ENCODE measurements at places on chromosomes 11 and 22. TPM values are rescaled to one million over a fixed set of nuclear protein-coding genes. Genes with fewer than 3 reads are reported as not detected.

The MYEOV gene
- total RNA-seq, result 3.2 TPM

The GATD1 gene
- total RNA-seq, result 26.3 TPM

The CHST1 gene
- 0.97 TPM for total RNA-seq

The FAM111B gene
- total RNA-seq, result 12.2 TPM

The PVALB gene
- not detected for total RNA-seq

The PAX6 gene
- not detected for total RNA-seq

The NKAPD1 gene
- 30.7 TPM for total RNA-seq

The APOL1 gene
- total RNA-seq, result 12.9 TPM

The C11orf52 gene
- total RNA-seq, result 0.32 TPM

The OR56A5 gene
- total RNA-seq, result not detected

The BACE1-AS gene
- 2.6 TPM for total RNA-seq

The CD3D gene
- total RNA-seq, result not detected

The KCNJ1 gene
- not detected for total RNA-seq

The ASPHD2 gene
- total RNA-seq, result 2.2 TPM

The PLEKHB1 gene
- not detected for total RNA-seq

The PANX3 gene
- not detected for total RNA-seq

The FOLR1 gene
- total RNA-seq, result not detected

The DGKZ gene
- total RNA-seq, result 63.1 TPM

The B3GAT1 gene
- not detected for total RNA-seq

The SLC22A8 gene
- not detected for total RNA-seq

DNA sequence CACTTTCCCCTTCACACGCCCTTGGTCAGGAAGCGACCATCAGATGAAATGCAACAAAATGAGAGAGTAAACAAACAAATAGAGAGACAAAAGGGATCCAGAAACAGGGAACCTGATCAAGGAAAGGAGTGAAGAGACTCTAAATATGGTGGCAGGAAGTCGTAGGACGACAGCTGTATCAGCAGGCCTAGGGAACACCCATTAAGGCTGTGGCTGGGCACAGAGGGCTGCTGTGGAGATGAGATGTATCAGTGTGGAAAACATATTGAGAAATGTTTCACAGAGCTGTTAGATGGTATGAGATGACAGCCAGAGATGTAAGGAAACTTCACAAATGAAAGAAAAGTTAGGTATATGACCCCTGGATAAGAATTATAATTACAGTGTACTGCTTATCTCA, 155.8 kb upstream of the MTMR2 start:
- DNase-seq, result no peak

- DNase-seq, result peak; percentile 74
Observed at GRCh38 chr11:75031771-75032549, 43.2 kb downstream of the NEU3 start.

- DNase-seq, result no peak
Observed at GRCh38 chr11:61083601-61084147, 18.6 kb upstream of the CD5 start.

DNA sequence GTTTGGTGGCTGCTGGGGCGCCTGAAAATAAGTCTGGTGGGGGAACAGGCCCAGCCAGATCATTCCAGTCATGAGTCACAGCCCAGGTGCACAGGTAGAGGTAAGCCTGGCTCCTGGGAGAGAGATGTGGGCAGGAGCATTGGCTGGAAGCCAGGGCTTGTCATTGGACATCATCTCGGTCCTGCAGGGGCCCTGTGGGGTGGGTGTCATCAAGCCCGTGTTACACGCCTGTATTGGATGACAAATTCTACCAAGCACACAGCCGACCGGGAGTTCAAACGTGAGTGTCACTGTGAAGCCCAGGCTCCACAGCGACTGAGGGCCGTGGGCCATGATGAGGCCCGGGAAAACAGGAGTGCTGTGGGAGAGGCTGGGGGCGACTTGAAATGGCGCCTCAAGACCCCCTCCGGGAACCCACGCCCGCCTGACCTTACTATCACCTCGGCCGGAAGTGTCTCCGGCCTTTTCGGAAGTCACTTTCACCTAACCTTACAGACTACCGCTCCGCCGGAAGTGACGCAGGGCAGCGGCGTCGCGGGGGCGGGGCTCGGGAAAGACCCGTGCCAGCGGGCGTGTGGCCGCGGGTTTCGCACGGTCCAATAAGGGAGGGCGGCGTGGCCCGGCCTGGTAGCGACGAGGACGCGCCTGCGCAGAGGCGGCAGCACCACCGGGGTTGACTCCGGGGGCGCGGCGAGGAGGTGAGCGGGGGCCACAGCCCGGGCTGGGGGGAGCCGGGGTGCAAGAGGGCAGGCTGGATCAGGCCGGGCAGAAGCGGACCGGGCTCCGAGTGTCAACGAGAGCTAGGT, at the start of gene FKBP2:
Gene FKBP2, plus strand, starts transcription at position 661 of the 806 bp plus-strand sequence. CDS start 1,293 bp downstream, outside the sequence.
- peak; percentile 98 for DNase-seq

GRCh38 chr22:35135165-35135564, 69.2 kb downstream of the ISX start:
- no peak for DNase-seq

DNA sequence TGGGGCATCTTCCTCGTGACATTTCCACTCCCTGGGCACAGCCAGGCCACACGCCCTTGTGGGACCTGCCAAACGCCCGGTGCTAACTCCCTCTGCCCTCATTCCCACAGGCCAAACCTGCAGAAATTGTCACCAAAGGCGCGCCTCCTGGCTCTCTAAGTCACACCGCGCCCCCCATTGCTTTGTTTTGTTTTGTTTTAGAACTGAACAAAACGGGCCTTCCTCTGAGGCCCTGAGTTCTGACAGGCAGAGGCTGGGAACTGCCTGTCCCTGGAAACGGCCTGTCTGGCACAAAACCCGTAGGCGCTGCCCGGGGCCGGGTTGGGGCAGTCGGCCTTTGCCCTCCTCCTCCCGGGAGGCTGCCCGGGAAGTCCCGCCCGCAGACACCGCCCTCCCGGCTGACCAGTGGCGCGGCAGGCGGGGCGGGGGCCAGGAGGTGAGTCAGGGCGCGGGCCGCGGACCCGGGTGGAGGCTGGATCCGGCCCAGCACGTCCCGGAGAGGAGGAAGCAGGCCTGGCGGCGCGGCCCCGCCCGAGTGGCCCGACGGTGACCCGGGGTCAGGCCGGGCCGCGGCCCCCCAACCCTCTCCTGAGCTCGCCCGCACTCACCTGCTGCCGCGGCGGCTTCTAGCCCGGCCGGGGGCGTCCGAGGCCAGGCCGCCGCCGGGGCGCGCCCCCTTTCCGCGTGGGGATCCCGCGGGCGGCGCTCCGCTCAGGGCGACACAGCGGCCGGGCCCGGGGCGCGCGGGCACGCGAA, 465 bp downstream of the SUN2 start:
- DNase-seq, result peak; percentile 74

DNA sequence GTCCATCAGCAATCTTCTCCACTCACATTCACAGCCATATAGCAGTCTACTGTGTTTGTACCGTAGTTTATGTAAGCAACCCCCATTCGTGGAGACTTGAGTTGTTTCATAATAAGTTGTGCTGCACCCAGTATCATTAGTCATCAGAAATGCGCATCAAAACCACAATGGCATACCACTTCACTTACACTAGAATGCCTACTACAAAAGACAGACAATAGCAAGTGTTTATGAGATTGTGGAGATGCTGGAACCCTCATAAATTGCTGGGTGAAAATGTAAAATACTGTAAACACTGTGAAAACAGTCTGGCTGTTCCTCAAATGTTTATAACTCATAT, 133.3 kb downstream of the ATXN10 start:
- peak; percentile 98 for DNase-seq

- DNase-seq, result no peak
Observed at GRCh38 chr11:7907121-7907520, 23.9 kb downstream of the OR10A6 start.

GRCh38 chr11:70872955-70873735, 379.2 kb downstream of the SHANK2 start:
- no peak for DNase-seq

DNA sequence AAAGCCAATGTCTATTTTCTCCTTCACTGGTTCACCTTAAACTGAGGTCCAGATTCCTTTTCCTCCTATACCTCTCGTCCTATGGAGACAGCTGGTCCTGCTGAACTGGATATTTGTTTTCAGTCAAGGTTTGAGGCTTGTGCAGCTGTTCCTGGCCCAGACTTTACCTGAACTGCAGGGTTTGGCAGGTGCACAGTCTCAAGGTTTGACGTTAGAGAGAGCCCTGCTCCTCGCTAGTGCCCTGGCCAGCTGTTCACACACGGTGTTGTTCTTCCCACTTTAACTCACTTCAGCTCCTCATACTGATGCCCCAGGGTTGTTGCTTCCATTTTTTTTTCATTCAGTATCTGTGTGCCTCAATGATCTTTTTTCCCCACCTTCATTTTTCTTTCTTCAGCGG, 74.0 kb upstream of the TTC12 start:
- DNase-seq, result no peak

DNA sequence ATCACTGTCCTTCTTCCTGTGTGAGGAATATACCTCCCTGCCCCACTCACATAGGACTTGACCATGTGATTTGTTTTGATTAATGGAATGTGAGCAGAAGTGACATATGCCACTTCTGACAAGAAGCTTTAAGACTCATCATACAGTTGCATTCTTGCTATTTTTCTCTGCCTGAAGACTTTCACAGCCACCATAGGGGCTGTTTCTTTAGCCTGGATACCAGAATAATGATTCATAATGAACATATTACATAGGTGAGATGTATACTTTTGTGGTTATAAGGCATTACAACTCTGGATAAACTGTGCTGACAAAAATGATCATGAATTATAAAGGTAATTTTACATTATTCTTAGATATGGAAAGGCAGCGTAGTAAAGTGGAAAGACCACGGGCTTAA, 798.0 kb downstream of the DLG2 start:
- DNase-seq, result no peak

GRCh38 chr11:97332271-97332670, 942.5 kb downstream of the JRKL start:
- no peak for DNase-seq

DNA sequence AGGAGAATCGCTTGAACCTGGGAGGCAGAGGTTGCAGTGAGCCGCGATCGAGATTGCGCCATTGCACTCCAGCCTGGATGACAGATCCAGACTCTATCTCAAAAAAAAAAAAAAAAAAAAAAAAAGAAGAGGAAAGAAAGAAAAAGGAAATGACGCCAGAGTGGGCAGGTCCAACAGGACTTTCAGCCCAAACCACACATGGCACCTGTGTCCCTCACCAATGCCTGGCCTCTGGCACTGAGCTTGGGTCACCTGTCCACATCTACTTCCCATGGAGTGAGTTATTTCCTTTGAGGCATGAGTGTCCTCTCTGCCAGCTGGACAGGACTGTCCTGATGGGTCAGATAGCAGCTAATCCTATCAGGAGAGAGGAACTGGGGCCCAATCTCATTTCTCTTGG, 15.2 kb upstream of the GCAT start:
- no peak for DNase-seq

DNA sequence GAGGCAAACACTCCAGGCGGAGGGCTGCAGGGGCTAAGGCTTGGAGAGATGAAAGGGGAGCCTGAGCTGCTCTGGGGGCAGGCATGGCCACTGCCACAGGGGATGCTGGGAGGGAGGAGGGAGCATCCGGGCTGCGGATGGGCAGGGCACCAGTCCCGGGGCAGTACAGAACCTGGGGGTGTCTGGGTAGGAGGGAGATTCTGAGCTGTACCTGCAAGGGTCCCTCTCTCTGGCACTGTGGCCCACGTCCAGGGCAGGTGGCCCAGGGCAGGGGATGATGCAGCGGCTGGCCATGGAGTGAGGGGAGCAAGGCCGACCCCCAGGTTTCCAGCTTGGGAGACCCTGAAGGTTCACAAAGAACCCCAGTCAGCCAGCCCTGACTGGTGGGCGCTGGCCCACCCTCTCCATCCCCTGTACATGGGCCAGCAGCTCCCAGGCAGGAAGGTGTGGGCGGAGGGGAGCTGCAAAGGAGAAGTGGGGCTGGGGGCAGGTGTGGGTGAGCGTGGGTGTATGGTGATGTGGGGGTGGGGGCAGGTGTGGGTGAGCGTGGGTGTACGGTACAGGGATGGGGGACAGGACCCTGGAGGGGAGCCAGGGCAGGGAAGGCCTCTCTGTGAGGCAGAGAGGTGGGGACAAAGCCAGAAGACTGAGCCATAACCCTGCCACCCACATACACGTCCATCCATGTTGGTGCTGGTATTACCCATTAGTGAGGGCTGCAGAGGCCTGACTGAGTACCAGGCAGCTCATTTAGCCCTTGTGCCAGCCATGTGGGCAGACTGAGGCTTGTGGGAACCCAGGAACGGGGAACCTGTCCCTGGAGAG, 2.2 kb upstream of the TNFRSF13C start:
- no peak for DNase-seq

DNA sequence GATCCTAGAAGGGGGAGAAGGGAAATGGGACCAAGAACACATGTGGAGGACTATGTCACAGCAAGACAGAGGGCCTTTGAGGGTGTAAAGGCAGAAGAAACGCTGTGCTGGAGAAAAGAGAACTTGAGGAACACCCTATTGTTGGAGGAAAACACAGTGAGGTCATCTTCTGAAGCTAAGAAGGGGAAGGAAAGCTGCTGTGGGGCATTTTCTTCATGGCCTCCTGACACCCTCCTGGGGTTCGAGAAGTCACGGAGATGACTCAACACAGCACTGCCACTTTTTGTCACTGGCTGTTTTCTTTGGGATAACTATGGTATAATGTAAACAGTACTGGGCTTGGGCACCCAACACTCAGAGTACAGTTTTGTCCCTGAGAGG, 492.6 kb upstream of the CADM1 start:
- no peak for DNase-seq

GRCh38 chr11:17508306-17508705, 31.7 kb upstream of the ABCC8 start:
- DNase-seq, result no peak

- DNase-seq, result no peak
Observed at GRCh38 chr11:120578596-120579154, 67.1 kb downstream of the GRIK4 start.

GRCh38 chr11:68983801-68984200, 3.0 kb upstream of the MRGPRD start:
- peak; percentile 41 for DNase-seq

DNA sequence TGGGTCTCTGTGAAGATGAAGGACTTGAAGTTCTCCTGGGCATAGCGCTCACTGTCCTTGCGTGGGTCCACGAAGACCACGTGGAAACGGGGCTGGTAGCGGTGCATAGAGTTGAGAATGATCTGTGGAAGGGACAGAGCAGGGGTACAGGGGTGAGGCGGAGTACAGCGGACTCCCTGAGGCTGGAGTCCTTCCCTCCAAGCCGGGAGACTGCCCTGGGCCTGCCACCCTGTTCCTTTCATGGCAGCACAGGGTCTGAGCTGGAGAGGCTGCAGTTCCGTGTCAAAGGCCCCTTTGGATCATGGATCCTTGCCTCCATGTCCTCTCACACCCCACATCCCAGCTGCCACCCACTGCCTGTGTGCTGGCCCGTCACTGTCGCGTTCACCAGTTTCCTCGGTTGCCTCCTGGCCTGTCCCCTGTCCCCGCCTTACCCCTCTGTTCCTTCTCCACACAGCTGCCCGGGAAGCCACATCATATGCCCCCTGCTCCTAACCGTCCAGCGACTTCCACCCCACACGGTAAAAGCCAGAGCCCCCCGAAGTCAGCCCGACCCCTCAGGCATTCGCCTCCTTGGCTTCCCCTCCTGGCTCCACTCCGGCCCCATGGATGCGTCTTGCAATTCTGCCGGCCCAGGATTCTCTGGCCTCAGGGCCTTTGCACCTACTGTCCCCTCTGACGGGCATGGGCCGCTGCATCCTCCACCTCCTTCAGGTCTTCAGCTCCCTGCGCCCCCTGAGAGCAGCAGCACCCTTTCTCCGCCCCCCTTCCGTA, 3.4 kb upstream of the NUDT8 start:
- DNase-seq, result no peak
